ENCODE measurements at places on chromosomes 3 and 15.
A peak's percentile ranks its signal among the peaks of the same experiment; 100 is the strongest.

DNA sequence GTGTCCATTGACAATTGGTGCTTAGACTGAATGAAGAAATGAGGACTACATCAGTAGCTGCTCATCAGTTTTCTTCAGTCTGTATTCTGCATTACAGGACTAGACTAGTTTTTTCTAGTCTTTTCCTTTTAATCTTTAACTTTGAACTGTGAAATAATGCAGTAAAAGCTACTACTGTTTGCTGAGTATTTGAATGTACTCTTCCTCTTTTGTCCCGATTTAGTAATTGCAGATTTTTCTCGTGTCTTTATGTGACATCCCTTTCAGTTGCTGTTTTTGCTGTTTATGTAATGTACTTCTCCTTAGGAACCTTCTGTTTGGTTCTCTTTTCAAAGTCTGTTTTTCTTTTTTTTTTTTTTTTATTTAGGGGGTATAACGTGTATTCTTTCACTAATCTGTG is 17.4 kb downstream of the MFSD1 start:
- DNase-seq = no peak
- no peaks in the 10 kb centered on the region for H3K27me3 ChIP-seq
- no peak overlapping the region for H3K27ac ChIP-seq
- H3K36me3 ChIP-seq = peaks cover 79% of the 10 kb centered on the region

- H3K27me3 ChIP-seq = no peaks in the 10 kb centered on the region
- no peak for DNase-seq
- H3K4me3 ChIP-seq = no peak overlapping the region
- peaks cover 18% of the 10 kb centered on the region for H3K4me1 ChIP-seq
- no peak overlapping the region for H3K27ac ChIP-seq
Observed at GRCh38 chr3:188339410-188340295, 185.7 kb downstream of the LPP start.

- no peaks in the 10 kb centered on the region for H3K36me3 ChIP-seq
- no peak overlapping the region for H3K27ac ChIP-seq
Observed at GRCh38 chr3:114848643-114849350, 298.3 kb downstream of the ZBTB20 start.

DNA sequence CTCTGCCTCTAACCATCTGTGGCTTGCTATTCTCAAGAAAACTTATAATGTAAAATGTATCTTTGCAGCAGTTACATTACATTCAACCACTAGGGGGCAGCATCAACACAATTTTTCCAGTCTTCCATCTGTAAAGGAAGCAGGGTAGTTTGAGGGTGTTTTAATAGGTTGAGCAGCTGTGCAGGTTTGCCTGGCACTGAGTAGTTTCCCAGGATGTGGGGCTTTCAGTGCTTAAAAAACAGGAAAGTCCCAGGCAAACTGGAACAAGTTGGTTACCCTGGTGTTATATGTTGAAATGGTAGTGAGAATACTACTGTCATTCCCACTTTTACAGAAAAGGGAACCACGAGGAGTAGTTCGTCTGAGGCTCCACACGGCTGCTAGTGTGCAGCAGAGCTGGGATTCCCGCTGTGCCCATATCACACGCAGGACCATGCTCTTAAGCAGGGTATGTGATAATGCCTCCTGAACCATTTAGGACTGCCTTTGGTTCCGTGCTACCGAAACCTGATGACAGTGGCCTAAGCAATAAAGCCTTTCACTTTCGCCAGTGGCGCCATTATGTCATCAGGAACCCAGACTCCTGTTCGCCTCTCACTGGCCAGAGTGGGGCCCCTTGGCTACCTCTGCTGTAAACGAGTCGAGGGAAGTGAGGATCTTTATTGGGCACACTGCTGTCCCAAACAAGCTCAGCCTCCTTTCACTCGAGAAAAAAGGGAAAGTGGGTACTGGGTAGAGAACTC is 64.7 kb upstream of the ZBTB38 start:
- no peak for DNase-seq
- no peak overlapping the region for H3K27ac ChIP-seq
- no peaks in the 10 kb centered on the region for H3K4me1 ChIP-seq
- H3K27me3 ChIP-seq = no peaks in the 10 kb centered on the region
- H3K4me3 ChIP-seq = no peak overlapping the region
- H3K36me3 ChIP-seq = no peaks in the 10 kb centered on the region

DNA sequence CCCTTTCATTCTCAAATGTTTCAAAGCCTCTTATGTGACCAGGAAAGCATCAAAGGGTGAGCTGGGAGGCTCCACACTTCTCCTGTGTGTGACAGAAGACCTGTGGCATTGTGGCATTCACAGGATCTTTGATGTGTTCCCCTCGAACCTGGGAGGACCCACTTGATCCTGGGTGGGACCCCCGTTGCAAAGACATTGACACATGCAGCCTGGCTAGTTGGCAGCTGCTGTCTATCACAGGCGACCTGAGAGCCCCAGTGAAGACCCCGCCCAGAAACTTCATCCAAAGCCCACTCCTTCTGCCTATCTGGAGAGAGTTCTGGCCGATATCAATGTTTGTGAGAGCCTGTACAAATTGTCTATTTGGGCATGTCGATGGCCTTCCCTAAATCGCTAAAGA is 140.4 kb upstream of the ATP2B2 start:
- no peaks in the 10 kb centered on the region for H3K4me1 ChIP-seq
- H3K4me3 ChIP-seq = no peak overlapping the region
- DNase-seq = no peak
- H3K36me3 ChIP-seq = no peaks in the 10 kb centered on the region
- no peak overlapping the region for H3K27ac ChIP-seq

DNA sequence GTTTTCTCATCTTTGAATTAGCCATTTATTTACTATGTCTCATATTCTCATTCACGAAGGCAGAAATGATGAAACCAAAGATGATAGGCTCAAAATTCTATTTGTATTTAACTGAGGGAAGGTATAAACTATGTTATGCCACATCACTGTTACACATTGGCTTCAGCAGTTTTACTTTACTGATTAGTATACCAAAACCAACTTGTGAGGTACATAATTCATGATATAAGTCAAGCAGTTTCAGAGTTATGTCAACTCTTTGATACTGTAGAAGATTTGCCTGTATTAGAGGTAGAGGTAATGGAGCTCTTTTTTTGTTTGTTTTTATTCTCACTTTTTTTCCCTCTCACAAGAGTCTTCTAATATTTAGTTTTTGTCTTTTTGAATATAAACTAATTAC is 22.9 kb downstream of the CHMP2B start:
- no peaks in the 10 kb centered on the region for H3K27me3 ChIP-seq
- H3K36me3 ChIP-seq = peaks cover 64% of the 10 kb centered on the region
- H3K4me3 ChIP-seq = no peak overlapping the region
- no peak overlapping the region for H3K27ac ChIP-seq
- H3K4me1 ChIP-seq = no peaks in the 10 kb centered on the region

- no peaks in the 10 kb centered on the region for H3K27me3 ChIP-seq
- no peak overlapping the region for H3K4me3 ChIP-seq
- DNase-seq = no peak
- H3K27ac ChIP-seq = no peak overlapping the region
- no peaks in the 10 kb centered on the region for H3K4me1 ChIP-seq
- H3K36me3 ChIP-seq = no peaks in the 10 kb centered on the region
Observed at GRCh38 chr3:194078045-194078821, 57.7 kb upstream of the HES1 start.

- H3K27ac ChIP-seq = no peak overlapping the region
- no peaks in the 10 kb centered on the region for H3K27me3 ChIP-seq
- H3K4me3 ChIP-seq = no peak overlapping the region
- H3K4me1 ChIP-seq = no peaks in the 10 kb centered on the region
Observed at GRCh38 chr15:95690631-95691340, 639.7 kb upstream of the NR2F2 start.

GRCh38 chr15:44035781-44036699 is 159.0 kb downstream of the FRMD5 start:
- H3K4me3 ChIP-seq = no peak overlapping the region
- H3K4me1 ChIP-seq = no peaks in the 10 kb centered on the region
- DNase-seq = no peak

DNA sequence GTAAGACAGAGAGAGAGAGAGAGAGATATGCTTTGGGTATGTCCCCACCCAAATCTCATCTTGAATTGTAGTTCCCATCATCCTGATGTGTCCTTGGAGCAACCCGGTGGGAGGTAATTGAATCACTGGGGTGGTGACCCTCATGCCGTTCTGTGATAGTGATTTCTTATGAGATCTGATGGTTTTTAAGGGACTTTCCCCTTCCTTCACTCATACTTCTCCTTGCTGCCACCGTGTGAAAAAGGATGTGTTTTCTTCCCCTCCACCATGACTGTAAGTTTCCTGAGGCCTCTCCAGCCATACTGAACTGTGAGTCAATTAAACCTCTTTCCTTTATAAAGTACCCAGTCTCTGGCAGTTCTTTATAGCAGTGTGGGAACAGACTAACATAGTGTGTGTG is 60.3 kb downstream of the EOMES start:
- H3K4me3 ChIP-seq = no peak overlapping the region
- no peaks in the 10 kb centered on the region for H3K36me3 ChIP-seq
- H3K4me1 ChIP-seq = no peaks in the 10 kb centered on the region
- H3K27ac ChIP-seq = no peak overlapping the region

DNA sequence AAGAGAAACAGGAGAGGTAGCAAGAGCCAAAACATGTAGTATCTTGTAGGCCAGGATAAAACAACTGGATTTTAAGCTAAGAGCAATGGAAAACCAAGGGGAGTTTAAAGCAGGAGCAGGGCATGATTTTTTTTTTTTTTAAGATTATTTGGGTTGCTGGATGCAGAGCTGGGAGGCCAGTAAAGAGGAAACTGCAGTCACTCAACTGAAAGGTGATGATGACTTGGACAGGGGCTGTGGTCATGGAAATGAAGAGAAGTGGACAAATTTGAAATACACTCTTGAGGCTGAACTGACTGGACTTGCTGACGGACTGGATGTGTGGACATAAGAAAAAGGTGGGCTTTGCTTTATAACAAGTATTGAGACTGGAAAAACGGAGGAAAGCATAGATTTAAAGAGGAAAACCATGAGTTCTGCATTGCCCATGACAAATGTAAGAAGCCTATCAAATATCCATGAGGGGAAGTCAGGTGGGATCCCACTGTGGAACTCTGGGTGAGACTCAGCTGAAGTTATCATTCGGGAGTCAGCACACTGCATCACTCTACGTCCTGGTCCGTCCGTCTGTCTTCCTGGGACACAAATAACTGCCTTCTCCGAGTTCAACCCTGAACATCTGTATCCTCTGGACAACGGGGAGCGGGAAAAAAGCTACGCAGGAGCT is 688 bp downstream of the XPC start:
- H3K27ac ChIP-seq = peak overlapping the region; percentile 98
- H3K36me3 ChIP-seq = peaks cover 17% of the 10 kb centered on the region
- no peaks in the 10 kb centered on the region for H3K27me3 ChIP-seq
- no peak for DNase-seq

DNA sequence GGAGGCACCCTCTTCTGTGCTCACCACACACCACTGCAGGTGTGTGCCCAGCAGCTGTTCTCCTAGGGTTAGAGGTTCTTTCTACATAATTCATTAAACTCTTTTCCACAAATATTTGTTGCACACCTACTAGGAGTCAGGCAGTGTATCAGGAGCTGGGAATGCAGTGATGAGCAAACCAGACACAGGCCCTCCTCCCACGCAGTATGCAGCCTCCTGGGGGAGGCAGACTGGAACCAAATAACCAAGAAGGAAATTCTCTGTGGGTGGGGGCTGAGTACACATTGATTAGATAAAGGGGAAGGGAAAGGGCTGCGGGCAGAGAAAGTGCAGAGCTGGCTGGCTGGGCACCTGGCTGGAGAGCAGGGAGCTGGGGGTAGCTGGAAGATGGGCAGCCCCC is 18.5 kb upstream of the C3orf22 start:
- H3K4me1 ChIP-seq = no peaks in the 10 kb centered on the region
- H3K27me3 ChIP-seq = no peaks in the 10 kb centered on the region
- H3K36me3 ChIP-seq = no peaks in the 10 kb centered on the region
- no peak for DNase-seq
- H3K4me3 ChIP-seq = no peak overlapping the region

DNA sequence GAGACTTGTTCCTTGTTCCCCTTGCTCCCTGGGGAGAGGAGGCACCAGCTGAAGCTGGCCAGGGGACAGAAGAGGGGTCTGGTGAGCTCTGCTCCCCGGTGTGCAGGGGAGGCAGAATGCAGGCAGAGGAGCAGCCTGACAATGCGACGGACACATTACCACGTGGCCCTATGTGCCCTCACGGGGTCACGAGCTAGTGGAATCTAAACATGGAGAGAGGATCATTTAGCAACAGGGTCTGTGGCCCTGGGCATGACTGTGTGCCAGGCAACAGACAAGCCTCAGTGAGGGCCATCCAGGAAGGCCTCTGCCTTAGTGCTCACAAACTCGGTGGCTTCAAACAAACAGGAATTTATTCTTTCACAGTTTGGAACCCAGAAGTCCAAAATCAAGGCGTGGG is 8.5 kb upstream of the MUC4 start:
- H3K27me3 ChIP-seq = no peaks in the 10 kb centered on the region
- H3K4me3 ChIP-seq = no peak overlapping the region
- DNase-seq = no peak
- no peak overlapping the region for H3K27ac ChIP-seq

DNA sequence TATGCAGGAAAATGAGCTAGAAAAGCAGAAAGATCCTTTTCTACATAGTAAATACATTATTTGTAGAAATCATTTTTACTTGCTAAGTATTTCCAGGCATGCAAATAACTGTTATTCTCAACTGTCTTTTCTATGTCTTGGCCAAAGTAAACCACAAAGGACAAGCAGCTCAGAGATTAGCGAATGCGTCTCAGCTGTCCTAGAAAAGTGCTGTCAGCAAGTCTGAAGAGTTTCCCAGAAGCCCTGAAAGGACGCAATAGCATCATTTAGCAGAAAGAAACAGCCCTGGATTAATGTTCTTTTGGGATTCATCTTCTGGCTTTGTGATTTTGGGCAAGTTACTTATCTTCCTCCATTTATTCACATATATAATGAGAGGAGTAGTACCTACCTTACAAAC is 100.3 kb downstream of the ZIC1 start:
- H3K27me3 ChIP-seq = no peaks in the 10 kb centered on the region
- no peak overlapping the region for H3K27ac ChIP-seq
- H3K4me1 ChIP-seq = no peaks in the 10 kb centered on the region
- H3K36me3 ChIP-seq = no peaks in the 10 kb centered on the region
- no peak for DNase-seq

- no peak for DNase-seq
- H3K4me1 ChIP-seq = no peaks in the 10 kb centered on the region
- no peak overlapping the region for H3K4me3 ChIP-seq
- no peak overlapping the region for H3K27ac ChIP-seq
Observed at GRCh38 chr3:61936344-61936937, 375.1 kb downstream of the PTPRG start.

Data from upper lobe of right lung (tissue), 1 donor.